ENCODE measurements at places on chromosomes 1 and 21. TPM values are rescaled to one million over a fixed set of nuclear protein-coding genes. Genes with fewer than 3 reads are reported as not detected.

The SMIM1 gene
- not detected for total RNA-seq

The SIK1 gene
- total RNA-seq, result not detected

DNA sequence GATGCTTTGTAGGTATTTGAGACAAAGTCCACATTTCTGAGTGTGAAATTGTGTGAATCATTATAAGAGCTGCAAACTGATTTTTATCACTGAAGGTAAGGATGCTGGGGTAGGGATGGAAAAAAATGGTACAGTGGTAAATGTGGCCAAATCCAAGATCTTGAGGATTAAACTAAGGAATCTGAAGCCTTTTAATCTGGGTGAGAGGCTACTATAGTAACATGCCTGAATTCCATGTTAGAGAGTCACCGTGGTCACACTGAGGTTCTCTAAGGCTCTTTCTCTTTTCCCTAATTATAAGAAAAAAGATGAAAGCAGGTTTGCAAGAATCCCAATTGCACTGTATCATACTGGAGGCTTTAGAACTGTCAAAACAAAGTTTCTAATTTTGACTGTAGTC, 17.6 kb downstream of the PTGER3 start:
- DNase-seq, result no peak

DNA sequence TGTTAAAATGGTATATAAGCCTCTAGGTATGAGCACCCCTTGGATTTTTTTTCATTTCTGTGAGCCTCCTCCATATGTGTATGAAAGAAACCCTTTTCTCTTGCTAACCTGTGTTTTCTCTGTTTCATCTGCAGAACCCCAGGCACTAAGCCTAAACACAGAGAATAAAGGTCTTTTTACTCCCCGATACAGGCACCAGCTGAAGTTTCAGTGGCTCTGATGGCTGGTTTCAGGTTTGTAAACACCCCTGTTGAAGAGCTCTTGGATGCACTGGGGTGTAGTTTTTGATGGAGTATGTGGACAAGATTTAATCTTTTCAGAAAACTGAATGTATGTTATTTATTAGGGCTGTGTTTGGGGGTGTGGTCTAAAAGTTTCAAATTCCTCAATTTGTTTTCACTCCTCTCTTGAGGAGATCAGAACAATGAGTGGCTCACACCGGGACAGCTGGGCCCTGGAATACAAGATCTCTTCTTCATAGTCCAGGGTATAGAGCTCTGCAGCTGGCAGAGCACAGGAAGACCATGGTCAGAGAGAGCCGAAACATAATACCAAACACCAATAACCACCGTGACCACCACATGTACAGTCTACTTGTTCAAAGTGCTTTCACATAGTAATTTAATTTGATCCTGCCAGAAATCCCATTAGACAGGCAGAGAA, 50.2 kb upstream of the VTCN1 start:
- DNase-seq, result no peak

The FCMR gene
- total RNA-seq, result 1.3 TPM

The F13B gene
- total RNA-seq, result not detected

The MRAP gene
- total RNA-seq, result not detected

DNA sequence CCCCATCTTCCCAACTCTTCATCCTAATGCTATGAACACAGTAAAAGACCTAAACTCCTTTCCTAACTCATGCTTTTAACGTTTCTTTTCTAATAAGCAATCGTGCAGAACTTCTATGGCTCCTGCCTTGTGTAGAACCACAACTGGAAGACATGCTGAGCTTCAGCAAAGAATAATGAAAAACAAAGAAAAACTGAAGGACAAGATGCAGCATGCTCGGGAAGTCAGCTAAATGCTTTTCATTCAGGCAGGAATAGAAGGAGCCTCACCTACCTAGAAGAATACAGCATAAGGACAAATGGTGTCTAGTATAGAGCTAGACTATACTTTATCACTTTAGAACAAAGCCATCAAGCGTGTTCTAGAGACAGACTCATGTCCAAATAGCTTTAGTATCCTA, 45.9 kb downstream of the LUZP1 start:
- no peak for DNase-seq

DNA sequence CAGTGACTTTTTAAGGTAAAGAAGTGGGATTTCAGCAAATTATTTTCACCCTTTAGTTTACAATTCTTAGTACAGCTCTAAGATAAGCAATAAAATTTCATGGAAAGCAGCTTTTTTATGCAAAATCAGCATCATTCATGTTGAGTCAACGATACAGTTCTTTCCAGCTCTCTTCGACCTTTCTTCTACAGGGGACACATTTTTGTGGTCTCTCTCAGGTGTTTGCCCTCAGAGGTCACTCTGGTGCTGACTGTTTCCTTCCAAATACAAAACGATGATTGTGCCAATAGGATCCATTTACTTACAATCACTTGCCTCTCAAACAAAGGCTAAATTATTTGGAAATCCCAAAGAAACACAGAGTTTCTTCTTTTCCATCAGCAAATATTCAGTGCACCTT, 51.0 kb downstream of the PSMG1 start:
- DNase-seq, result no peak
